ENCODE measurements at places on chromosomes 4 and X. TPM values are rescaled to one million over a fixed set of nuclear protein-coding genes. Genes with fewer than 3 reads are reported as not detected.

Gene ZDHHC15
- 0.30 TPM for total RNA-seq

Gene ERVMER34-1
- 0.12 TPM for total RNA-seq

DNA sequence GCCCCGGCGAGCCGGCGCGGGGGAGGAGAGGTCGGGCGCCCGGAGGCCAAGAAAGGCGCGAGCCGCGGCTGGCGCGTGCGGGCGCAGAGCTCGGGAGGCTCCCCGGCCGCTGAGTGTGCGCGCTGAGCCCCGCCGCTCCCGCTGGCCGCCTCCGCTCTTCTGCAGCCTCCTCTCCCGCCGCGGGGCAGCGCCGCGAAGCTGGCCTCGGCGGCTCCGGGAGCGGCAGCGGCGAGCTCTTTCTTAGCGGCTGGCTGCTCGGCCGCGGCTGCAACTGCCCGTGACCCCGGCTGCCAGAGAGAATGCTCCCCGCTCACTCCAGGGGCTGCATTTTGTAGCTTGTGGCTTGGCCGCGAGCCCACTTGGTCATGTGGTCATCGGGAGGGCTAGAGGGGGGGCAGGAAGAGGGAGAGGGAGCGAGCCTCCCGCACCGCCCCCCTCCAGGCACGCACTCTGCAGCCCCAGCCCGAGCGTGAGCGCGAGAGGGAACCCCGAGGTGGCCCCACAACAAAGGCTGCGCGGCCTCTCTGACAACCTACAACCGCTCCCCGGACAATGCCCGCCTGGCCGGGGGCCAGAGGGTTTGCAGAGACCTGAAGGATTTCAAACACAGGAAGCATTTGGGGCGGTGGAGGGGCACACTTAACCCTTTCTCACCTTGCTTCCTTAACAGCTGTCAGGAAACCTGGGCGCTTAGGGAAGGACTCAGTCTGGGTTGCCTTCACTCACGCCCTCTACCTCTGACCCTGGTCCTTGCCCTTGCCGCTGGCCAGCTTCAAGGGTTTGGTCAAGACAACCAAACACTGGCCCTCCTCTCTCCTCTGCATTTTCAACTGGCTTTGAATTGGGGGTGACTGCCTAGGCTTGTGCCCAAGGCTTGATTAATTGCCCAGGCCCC is at the start of gene APLN:
Gene APLN (minus strand): TSS at position 305 of the 895 bp plus-strand sequence. CDS start 326 bp downstream, outside the sequence.
- DNase-seq, result peak; percentile 26
- peaks cover 23% of the 10 kb centered on the region for H3K27me3 ChIP-seq
- H3K4me1 ChIP-seq, result no peaks in the 10 kb centered on the region
- no peak within 1 kb of the TSS for H3K27ac ChIP-seq
- peak within 1 kb of the TSS; percentile 71 for H3K4me3 ChIP-seq

DNA sequence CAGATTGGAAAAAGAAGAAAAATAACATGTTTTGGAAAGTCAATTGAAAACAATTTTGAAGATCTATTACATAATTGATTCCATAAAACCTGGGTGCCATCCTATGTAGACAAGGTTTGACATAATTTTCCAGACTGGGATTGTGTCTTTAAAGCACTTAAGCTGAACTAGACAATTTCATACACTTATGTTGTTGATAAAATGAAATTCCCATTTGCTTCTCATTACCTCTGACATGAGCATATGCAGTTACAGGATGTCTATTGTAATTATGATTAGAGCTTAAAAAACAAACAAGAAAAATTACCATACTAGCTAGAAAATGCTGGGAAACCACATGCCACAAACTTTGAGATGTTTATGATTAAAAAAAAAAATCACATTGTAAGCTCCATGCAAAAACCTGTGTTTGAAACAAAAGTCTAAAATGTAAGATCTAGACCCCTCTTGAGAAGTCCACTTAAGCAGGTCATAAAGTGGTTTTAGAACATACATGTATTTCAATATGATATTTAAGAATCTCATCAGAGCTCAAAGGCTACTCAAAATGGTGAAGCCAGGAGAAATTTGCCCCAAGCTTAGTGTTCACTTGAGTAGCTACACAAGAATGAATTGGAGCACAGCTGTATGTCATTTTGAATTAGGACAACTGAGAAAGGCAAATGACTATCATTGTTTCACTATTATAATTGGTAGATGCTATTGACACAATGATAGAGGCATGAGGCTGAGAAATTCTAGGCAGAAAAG is 181.1 kb upstream of the PABPC4L start:
- no peaks in the 10 kb centered on the region for H3K4me1 ChIP-seq
- no peaks in the 10 kb centered on the region for H3K36me3 ChIP-seq
- no peak overlapping the region for H3K27ac ChIP-seq
- no peak for DNase-seq
- H3K4me3 ChIP-seq, result no peak overlapping the region
- no peaks in the 10 kb centered on the region for H3K27me3 ChIP-seq

Measured in activated naive CD8-positive, alpha-beta T cell treated with anti-CD3 and anti-CD28 coated beads for 36 hours (primary cell).